Hindlimb muscle (tissue), 1 donor: ENCODE measurements at places on chromosomes 13 and 19.
A peak's percentile ranks its signal among the peaks of the same experiment; 100 is the strongest.

DNA sequence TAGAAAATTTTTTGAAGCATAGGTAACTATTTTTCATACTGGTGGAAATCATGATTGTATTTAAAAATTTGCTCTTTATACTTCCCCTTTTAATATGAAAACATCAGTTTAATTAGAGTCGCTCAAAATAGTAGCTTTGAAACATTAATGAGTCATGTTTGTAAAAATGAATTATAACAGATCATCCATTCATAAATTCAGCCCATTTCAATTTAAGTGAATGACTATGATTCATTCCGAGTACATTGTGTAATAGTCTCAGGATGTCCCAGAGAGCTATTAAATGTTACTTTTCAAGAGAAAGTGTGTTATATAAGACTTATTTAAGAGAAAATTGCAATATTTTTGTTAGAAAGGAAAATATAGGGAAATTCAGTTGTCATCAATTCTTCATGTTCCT lies 111.0 kb downstream of the FNDC3A start:
- DNase-seq: no peak

DNA sequence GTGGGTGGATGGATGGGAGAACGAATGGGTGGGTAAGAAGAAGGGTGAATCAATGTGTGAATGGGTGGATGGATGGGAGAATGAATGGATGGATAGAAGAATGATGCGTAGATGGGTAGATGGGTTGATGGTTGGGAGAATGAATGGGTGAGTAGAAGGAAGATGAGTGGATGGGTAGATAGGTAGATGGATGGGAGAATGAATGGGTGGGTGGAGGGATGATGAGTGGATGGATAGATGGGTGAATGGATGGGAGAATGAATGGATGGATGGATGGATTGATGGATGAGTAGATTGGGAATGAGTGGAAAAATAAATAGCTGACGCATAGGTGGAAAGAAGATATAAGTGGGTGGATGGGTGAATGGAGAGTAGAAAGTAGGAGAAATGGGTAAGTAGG lies 16.5 kb downstream of the VSTM2B start:
- no peak for DNase-seq

GRCh38 chr19:39516270-39516669 lies 1.3 kb downstream of the SELENOV start:
- DNase-seq: no peak

GRCh38 chr13:108795841-108796240 lies 166.4 kb downstream of the MYO16 start:
- DNase-seq: no peak

DNA sequence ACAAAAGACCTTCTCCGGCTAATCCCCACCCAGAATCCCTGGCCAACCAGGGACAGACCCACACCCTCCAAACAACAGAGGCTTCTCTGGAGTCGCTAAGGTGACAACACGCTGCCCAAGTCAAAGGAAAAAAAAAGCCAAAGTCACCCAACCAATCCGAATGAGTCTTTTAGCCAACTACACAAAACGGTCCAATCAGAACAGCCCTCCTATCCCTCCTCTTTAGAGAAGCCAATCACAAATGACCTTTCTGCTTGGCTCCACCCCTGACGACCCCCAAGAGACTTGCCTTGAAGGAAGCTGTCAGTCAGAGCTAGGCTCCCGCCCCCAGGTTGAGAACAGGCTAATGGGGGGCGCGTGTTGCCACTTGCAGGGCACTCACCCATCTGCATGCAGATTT lies 6.6 kb upstream of the FBXW9 start:
- peak; percentile 40 for DNase-seq

- DNase-seq: no peak
Measured at GRCh38 chr13:106220211-106220610, 315.3 kb downstream of the EFNB2 start.

DNA sequence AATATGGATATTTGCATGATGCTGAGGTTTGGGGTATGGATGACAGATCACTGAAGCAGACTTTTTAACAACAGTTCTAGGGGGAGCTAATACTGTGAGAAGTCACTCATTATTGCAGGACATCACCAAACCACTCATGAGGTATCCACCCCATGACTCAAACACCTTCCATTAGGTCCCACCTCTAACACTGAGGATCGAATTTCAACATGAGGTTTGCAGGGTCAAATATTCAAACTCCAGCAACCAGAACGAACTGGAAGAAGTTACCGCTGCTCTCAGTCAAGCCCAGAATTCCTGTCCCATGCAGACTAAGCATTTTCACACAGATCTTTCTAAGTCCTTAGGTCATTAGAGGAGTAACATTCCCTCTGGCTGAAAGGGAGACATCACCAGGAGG lies 758.9 kb downstream of the UQCRFS1 start:
- no peak for DNase-seq

- DNase-seq: no peak
Measured at GRCh38 chr13:99693351-99693750, 192.1 kb downstream of the TM9SF2 start.

GRCh38 chr19:37227996-37228395 lies 10.0 kb downstream of the ZNF383 start:
- DNase-seq: peak; percentile 10

GRCh38 chr19:13068085-13068846 lies 34.4 kb downstream of the LYL1 start:
- no peak for DNase-seq

DNA sequence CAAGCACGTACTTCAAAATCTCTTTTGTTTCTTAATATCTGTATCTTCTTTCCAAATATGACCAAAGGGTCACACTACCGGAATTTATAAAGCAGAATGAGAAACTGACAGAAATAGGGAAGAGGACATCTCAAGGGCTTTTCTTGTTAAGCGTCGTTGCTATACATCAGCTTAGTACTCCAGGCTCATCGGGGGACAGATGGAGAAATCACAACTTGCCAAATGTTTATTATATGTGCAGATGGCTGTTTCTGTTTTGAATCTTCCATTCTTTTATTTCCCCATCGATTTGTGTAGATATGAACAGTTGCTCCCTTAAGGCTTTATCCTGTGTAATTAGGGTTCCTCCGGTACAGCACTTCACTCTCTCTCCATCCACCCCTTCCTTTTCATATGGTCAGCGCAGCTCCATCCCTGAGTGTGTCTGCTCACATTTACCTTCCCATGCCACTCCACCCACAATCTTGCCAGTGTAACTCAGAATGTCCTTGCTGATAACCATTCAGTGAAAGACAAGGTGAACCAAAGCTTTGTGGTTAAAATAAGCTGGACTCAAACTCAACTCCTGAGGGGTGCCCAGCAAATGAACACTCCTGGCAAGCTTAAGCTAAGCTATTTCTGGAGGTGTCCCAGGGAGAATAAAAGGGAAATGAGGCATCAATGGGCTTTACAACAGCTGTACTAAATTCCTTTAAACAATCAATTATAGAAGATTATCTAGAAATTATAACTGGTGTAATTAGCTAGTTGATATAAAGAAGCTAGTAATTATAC lies 51.3 kb downstream of the TBC1D4 start:
- no peak for DNase-seq

DNA sequence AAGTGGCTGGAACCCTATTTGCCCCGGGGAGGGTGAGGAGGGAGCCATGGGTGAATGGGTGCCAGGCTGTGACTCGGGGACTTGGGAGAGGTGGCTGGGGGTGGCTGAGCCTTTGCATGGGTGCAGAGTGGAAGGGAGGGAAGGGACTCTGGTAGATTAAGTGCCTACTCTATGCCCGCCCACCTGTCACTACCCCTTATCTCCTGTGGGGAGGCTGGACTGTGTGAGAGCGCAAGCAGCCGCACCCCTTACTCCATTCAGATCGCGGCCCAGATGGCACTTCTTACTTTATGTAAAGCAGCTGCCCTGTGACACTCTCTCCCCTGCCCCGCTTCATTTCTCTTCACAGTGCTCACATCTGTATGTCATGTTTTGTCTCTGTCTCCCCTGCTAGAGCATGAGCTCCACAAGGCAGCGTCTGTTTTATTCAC lies 2.9 kb downstream of the KASH5 start:
- DNase-seq: no peak

DNA sequence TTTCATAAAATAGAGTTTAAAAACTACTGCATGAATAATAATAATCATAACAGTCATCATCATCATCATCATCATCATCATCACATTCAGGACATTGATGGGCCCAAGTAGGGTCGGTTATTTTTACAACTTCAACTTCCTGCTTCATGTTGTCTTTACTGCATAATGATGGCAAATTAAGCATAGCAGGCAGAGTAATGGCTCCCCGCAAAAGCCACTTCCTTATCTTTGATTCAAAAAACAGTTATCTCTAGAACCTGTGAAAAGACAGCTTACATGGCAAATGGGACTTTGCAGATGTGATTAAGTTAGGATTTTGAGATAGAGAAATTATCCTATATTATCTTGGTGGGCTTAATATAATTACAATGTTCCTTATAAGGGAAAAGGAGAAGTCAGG lies 792.9 kb downstream of the LIG4 start:
- DNase-seq: no peak

- no peak for DNase-seq
Measured at GRCh38 chr13:103133556-103133955, 67.3 kb upstream of the SLC10A2 start.

DNA sequence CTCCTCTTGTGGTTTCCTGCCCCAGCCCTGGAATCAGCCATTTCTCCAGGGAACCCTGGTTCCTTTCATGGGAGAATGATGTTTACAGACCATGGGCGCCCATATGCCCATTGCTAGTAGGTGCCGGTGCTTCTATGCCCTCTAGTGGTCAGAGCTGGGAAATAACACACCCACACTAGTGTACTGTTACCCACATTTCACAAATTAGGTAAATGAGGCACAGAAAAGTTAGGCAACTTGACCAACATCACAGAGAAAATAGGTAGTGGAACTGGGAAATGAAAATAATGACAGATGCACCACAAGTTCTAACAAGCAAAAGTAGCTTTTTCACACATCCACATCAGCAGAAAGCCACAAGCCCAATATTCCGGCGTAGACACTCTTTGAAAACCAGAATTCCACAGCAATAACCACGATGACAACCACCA lies 1.3 kb upstream of the CEACAM3 start:
- no peak for DNase-seq

GRCh38 chr13:66312312-66313087 lies 917.6 kb downstream of the PCDH9 start:
- DNase-seq: peak; percentile 26

DNA sequence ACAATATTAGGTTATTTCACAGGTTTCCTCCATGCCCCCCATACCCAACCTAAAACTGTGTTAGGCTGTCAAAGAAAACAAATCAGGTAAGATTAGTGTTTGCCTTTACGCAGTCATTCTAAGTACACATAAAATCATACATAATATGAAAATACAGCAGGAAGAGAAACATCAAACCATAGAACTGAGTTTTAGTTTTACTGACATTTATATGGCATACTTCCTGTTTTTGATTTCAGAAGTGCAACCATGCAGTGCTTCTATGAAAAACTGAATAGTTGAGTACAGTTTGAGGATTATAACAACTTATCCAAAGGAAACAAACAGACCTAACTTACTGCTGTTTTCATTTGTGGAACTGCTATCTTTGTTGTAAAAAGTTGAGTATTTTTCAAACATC lies 91.3 kb downstream of the KCNRG start:
- DNase-seq: no peak
